ENCODE measurements at places on chromosomes 2 and 18. TPM values are rescaled to one million over a fixed set of nuclear protein-coding genes. Genes with fewer than 3 reads are reported as not detected.
A peak's percentile ranks its signal among the peaks of the same experiment; 100 is the strongest.

DNA sequence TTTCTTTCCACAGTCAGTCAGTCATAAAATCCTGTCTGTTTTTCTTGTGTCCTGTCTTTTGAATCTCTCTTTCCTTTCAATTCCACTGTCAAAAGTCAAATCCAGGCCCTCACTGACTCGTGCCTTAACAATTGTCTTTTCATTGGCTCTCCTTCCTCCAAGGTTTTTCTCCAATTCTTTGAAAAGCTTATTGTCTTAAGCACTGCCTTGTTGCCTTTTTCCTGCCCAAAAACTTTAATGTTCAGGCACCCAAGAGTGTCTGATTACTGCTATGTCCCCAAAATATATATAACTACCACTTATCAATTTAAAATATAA is 13.9 kb upstream of the SULT1C4 start:
- DNase-seq = no peak

DNA sequence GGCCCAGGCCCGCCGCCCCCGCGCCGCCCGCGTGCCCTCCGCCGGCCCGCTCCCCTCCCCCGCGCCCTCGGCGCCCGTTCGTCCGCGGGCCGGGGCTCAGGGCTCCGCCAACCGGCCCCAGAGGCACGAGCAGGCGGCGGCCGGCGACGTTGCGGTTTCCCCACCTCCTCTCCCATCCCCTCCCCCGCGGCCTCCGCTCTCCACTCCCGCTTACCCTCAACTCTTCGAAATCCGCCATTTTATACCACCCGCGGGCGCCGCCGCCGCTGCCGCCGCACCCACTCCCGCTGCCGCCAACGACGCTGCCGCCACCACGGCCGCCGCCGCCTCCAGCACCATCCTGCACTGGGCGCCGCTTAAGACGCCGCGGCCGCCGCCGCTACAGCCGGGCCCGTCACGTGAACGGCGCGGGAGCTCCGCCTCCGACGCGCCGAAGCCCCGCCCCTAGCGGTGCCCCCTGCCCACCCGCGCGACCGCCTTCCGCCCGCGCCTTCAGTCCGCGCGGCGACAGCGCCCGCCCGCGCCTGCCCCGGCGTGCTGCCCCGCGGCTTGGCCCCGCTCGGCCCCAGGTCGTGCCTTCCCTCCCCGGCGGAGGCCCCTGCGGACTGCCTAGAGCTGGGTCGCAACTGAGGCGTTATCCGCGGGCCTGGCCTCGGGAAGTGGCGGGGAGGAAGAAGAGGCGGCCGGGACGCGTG is at the start of the genes KATNAL2 and PIAS2:
KATNAL2 (plus strand) TSS at position 495 of the 695 bp plus-strand sequence. CDS start 29,271 bp downstream, outside the sequence.
PIAS2 (minus strand) TSS at position 400 of the 695 bp plus-strand sequence; CDS start at position 238, 162 bp downstream.
- peak; percentile 85 for DNase-seq

DNA sequence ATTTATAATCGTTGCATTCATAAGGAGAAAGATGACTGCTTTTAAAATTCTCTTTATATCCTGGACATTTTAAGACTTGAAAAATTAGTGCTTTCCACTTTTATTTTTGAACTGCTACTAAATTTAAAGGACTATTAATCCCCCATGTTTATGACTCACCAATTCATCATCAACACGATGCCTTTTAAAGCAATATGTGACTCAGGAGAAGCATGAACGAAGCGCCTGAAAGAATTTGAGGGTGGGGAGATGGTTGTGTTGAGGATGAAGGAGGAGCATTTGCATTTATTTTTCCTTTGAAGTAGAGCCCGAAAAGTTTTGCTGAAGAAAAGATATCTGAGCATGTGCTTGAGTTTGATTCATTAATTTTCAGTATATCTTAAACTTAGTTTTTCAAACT is 192.2 kb upstream of the LRRTM1 start:
- DNase-seq = no peak

DNA sequence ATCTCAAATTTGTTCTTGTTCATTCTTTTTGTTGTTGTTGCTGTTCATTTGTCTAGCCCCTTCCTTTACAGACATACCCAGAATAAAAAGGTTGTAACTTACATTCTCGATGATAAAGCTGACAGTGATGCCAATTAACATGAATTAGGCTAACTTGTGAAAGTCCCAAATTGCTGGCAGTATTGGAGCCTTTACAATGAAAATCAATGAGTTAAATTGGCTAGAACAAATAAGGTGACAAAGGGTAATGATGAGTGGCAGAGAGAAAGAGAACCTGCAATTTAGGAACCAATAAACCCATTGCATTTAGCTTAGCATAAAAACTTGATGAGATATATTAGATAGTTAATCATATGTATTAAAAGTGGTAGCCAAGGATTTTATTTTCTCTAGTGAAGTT is 521.0 kb downstream of the ADCYAP1 start:
- no peak for DNase-seq

GRCh38 chr2:2000724-2001061 is 256.4 kb upstream of the PXDN start:
- DNase-seq = no peak

GRCh38 chr2:219496247-219496824 is 2.4 kb upstream of the GMPPA start:
- DNase-seq = no peak

DNA sequence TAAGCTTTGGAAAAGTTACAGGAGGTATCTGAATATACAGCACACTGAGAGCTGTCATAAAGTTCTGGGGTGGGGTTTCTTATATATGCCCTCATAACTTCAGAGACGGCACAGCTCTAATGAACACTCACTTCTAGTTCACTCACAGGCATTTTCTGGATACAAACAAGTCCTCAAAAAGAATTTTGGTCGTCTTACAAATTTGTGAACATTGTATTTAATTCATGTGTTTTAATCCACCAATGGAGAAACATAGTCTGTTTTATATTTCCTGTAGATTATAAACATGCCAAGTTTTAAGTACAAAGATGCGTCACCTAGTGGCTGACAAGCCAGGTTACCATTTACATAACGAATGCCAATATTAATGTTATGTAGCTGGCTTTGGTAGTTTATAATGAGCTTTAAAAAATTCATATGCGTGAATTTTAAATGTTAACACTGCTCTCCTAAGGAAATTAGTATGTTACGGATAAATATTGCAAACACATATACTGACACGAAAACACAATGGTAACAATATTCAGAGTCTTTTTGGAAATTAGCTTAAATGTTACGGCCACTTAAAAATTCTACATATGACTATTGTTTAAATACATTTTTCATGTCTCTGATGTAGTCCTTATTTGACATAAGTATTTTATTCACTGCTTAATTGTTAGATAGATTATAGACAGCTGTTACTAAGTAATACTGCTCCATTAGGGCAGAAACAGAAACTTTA is 2.5 kb downstream of the COL3A1 start:
- DNase-seq = no peak

- no peak for DNase-seq
Observed at GRCh38 chr2:202337151-202337550, 39.0 kb upstream of the BMPR2 start.

DNA sequence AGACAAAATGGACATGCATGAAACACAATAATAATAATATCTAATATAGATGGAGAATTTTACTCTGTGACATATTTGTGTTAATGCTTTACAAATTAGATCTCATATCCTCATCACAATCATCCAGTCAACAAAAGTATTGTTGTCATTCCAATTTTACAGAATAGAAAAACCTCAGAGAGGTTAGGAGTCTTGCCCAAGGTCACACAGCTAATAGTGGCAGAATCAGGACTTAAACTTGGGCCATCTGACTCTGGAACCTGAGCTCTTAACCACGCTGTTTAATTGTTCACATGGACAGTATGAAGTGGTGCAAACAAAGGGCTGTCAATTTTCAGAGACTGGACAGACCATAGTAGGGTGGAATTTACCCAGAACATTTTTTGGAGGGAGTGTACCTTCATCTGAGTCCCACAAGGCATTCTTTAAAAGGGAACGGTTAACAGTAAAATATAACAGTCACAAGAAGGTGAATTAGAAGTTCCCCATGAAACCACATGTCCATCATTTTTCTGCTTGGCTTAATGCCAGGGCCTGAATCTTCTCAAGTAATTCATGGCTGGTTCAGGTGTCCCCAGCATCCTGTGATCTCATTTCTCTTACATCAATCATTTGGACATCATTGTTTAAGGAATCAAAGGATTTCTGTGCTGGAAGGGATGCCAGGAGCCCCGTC is 35.4 kb upstream of the CCDC93 start:
- DNase-seq = no peak

DNA sequence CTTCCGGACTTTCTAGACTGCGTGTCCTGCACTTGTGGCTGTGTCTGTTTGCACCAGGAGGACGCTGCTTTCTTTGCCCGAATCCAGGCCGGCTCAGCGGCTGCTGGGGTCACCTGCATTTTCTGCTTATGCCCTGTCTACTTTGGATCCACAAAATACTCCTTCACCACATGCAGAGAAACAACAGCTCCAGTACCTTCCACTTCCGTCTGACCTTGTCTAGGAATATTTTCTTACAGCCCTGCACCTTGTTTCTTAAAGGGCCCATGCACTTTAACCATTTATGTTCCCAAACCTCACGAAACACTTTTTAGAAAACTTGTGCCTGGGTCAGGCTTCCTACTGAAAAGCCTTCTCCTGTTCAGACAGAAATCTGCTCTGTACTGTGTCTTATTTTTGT is 129.4 kb upstream of the NCK2 start:
- DNase-seq = no peak

DNA sequence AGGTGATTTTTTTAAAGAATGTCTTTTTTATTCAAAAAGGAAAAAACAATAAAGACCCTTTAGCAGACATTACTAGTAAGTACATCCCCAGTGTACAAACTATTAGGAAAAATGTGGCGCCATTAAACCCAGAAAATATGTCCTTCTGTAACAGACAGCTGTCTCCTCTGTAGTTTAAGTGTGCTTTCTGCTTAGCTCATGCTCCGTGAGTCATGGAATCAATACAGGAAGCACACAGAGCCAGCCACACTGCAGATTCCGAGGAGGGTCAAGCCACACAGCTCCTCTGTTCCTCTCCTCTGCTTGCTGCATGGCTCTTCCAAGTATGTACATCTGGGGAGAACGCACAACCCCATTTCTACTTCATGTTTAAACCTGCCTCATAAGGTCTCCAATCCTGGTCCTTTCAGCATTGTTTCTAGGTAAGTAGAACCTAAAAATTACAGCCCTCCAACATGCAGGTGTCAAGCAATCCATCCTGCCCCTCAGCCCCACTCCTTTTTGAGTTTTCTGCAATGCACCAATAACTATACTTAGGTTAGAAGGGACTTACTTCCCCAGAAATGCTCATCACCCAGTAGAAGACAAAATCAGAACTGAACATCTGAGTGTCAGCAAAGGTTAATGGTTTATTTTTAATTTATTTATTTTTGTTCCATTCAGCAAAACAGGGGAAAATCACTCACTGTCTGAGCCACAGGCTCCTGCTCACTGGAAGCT is 37.5 kb downstream of the ACVR1 start:
- peak; percentile 17 for DNase-seq

DNA sequence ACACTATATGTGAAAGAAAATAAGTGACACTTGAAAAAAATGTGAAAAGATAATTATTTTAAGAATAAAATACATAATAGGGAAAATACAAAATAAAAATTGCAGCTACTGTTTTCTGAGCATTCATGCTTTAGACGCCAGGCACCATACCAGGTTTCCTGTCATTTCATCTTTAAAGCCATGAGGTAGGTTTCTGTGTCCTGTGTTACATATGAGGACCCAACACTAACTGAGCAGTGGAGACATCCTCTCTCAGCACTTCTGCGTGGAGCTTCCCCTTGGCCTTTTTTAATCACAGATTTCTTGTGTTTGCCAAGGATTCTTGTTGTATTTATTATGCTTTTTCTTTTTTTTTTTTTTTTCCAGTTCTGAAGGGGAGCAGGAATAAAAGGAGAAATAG is 117.3 kb downstream of the FAM117B start:
- DNase-seq = no peak

- no peak for DNase-seq
Observed at GRCh38 chr2:54504866-54505265, 48.7 kb downstream of the SPTBN1 start.

- DNase-seq = no peak
Observed at GRCh38 chr2:27323596-27324285, 844 bp upstream of the MPV17 start.

GRCh38 chr2:8268172-8268783 is 413.6 kb upstream of the ID2 start:
- DNase-seq = no peak

- no peak for DNase-seq
Observed at GRCh38 chr2:167555098-167555720, 666.9 kb downstream of the XIRP2 start.

DNA sequence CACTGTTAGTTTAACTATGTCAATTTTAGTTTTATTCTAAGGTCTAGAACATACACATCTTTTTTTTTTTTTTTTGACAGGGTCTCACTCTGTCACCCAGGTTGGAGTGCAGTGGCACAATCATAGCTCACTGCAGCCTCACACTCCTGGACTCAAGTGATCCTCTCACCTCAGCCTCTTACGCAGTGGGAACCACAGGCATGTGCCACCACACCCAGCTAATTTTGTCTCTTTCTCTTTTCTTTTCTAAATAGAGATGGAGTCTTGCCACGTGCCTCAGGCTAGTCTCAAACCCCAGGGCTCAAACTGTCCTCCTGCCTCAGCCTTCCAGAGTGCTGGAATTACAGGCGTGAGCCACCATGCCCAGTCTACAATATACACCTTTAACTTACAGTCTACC is 69.5 kb upstream of the CHRNA1 start:
- DNase-seq = no peak

DNA sequence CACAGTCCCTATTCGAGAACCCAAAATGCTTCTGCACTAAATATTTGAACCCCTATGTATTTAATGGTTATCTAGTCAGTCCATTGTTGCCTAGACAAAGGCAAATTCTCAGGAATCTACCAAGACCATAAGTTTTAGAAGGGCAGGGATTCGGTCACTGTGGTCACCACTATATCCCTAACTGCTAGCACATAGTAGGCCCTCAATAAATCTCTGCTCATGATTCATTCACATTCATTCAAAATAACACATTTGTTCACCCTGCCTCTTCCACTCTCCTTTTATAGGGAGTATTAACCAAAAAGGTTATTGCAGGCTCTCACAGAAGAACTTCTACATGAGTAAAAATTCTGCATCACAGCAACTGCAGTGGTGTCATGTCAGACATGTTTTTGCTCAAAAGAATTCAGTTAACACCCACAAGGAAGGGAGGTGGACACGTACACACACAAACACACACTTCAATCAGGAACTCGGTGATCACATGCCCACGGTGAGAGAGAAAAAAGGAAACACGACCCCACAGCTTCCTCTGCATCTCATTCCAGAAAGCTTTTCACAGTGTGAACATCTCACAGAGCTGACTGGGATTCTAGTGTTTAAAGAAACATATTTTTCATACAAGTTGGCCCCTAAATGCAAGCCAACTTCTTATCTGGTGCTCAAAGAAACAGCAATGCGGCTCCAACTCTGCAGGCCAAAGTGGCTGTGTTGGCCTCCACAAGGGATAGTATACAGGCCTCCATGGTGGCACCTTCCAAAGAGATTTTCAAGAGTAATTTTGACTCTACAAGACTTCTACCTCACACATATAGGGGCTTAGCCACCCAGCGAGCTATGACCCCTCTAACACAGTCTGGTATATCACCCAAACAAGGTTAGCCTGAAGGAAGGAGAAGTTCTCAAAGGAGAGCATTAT is 98.0 kb downstream of the ANKRD44 start:
- no peak for DNase-seq

UPP2 gene
- not detected for total RNA-seq

EVX2 gene
- total RNA-seq = not detected

UGT1A3 gene
- not detected for total RNA-seq

DSG1 gene
- total RNA-seq = not detected

ANXA4 gene
- 30.2 TPM for total RNA-seq

KIAA2012 gene
- total RNA-seq = not detected

ME2 gene
- 75.2 TPM for total RNA-seq
